ENCODE measurements at places on chromosomes 11 and 22.
A peak's percentile ranks its signal among the peaks of the same experiment; 100 is the strongest.

DNA sequence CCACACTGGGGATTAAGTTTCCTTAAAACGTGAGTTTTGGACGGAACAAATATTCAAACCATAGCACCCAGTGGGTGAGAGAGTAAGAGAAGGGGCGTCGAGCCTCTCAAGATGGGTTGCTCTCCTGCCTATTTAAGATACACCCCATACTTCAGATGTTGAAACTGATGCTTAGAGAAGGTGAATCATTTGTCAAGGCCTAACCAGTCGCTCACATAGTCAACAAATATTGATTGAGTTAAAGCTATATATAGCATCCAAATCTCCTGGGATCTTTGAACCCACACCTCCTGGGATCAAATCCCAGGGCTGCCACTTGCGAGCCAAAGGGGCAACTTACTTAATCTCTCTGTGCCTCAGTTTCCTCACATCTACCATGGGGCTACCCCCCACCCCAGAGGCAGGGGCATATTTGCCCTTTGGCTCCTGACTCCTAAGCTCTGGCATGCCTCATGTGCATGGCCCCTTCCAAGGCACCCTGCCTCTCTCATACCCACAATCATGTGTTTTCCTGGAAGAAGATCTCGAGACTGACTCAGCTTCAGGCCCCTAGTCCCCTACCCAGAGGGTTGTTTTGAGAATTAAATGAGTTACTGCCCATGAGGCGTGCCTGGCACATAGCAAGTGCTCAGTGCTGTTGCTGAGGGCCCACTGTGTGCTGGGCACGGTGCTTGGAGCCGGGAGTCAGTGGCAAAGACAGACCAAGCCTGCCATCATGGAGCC lies 19.0 kb upstream of the PDGFB start:
- no peak overlapping the region for H3K4me3 ChIP-seq
- peaks cover 4% of the 10 kb centered on the region for H3K36me3 ChIP-seq
- no peak overlapping the region for H3K27ac ChIP-seq
- no peaks in the 10 kb centered on the region for H3K27me3 ChIP-seq
- DNase-seq = no peak
- H3K4me1 ChIP-seq = no peaks in the 10 kb centered on the region

GRCh38 chr11:116412118-116412889 lies 360.5 kb downstream of the BUD13 start:
- H3K4me1 ChIP-seq = no peaks in the 10 kb centered on the region
- H3K36me3 ChIP-seq = no peaks in the 10 kb centered on the region
- no peak for DNase-seq
- no peaks in the 10 kb centered on the region for H3K27me3 ChIP-seq
- H3K27ac ChIP-seq = no peak overlapping the region
- H3K4me3 ChIP-seq = no peak overlapping the region

- H3K27ac ChIP-seq = no peak overlapping the region
- no peak for DNase-seq
- H3K27me3 ChIP-seq = no peaks in the 10 kb centered on the region
- no peaks in the 10 kb centered on the region for H3K4me1 ChIP-seq
These were observed 30.4 kb downstream of the CYP2R1 start for GRCh38 chr11:14861680-14862079.

DNA sequence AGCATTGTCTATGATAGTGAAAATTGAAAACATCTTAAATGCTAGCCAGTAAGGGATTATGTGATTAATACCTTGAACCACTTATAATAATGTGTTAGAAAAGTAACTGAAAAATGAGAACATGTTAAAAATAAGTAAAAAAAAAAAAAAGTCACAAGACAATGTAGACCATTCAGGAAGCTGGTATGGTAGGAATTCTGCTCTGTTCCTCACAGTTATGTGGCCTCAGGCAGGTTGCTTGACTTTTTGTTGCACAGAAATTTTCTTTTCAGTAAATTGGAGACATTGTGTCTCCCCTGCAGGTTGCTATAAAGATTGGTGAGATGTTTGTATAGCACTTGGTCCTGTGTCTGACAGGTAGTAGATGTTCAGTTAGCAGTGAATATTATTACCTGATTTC lies 17.3 kb upstream of the PLET1 start:
- no peak for DNase-seq
- H3K27me3 ChIP-seq = no peaks in the 10 kb centered on the region
- H3K4me1 ChIP-seq = no peaks in the 10 kb centered on the region
- no peak overlapping the region for H3K27ac ChIP-seq
- H3K36me3 ChIP-seq = peaks cover 13% of the 10 kb centered on the region
- no peak overlapping the region for H3K4me3 ChIP-seq

DNA sequence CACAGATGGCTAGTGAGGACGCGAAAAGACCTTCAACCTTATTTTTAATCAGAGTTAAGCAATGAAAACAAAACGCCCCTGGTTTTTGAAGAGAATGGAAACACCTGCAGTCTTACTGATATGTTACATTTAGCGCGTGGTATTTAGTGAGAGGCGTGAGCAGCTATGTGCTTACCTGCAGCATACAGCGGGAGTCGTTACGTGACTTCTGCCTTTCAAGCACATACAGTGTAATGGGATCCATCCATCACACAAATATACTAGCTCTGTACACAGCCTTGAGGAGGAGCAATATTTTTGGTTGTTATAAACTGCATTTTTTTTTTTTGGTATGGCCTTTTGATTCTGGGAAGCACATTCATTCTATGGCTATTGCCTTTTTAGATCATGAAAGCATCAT lies 5.5 kb downstream of the KRTAP5-2 start:
- H3K36me3 ChIP-seq = no peaks in the 10 kb centered on the region
- no peaks in the 10 kb centered on the region for H3K27me3 ChIP-seq
- no peaks in the 10 kb centered on the region for H3K4me1 ChIP-seq
- DNase-seq = no peak

- H3K4me3 ChIP-seq = no peak overlapping the region
- no peaks in the 10 kb centered on the region for H3K4me1 ChIP-seq
- DNase-seq = no peak
- no peak overlapping the region for H3K27ac ChIP-seq
- H3K27me3 ChIP-seq = no peaks in the 10 kb centered on the region
- no peaks in the 10 kb centered on the region for H3K36me3 ChIP-seq
These were observed 176.2 kb upstream of the FAT3 start for GRCh38 chr11:92048415-92048814.

- H3K27ac ChIP-seq = peak overlapping the region; percentile 37
- no peaks in the 10 kb centered on the region for H3K4me1 ChIP-seq
- no peak overlapping the region for H3K4me3 ChIP-seq
- no peak for DNase-seq
- H3K27me3 ChIP-seq = no peaks in the 10 kb centered on the region
- H3K36me3 ChIP-seq = no peaks in the 10 kb centered on the region
These were observed 14.8 kb downstream of the CHKA start for GRCh38 chr11:68106165-68106940.

DNA sequence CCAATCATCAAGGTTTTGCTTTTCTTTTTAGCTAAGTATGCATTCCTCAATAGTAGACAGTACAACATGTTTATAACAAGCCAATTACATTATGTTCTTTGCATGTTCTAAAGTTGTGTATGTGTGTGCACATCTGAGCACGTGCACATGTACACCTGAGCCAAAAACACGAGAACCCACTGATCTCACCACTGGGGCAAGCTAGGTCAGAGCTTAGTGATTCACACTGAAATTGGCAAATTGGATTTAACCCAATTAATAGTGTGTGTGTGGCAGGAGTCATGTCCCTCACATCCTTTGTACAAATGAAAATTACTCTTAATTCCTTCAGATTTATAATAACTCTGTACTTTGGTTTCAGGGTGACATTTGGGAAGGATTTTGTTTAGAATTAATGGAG lies 145.7 kb upstream of the TEAD1 start:
- H3K4me3 ChIP-seq = no peak overlapping the region
- no peaks in the 10 kb centered on the region for H3K27me3 ChIP-seq
- H3K27ac ChIP-seq = no peak overlapping the region
- peaks cover 48% of the 10 kb centered on the region for H3K4me1 ChIP-seq
- no peaks in the 10 kb centered on the region for H3K36me3 ChIP-seq

DNA sequence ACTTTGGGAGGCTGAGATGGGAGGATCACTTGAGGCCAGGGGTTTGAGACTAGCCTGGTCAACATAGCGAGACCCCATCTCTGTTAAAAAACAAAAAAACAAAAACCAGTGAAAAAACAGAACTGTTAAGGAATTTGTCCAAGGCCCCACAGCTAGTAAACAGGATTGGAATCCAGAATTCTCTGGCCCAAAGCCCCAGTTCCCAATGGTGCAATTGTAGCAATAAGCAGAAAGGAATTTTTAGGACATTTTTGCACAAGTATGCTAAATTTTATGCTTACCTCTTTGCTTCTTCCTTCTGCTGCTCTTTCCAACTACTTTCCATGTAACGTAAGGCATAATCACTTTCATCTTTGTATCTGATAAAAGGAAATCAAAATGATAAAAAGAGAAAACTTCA lies 11.6 kb downstream of the MISFA start:
- no peaks in the 10 kb centered on the region for H3K27me3 ChIP-seq
- DNase-seq = no peak
- H3K4me1 ChIP-seq = no peaks in the 10 kb centered on the region
- H3K27ac ChIP-seq = no peak overlapping the region
- no peak overlapping the region for H3K4me3 ChIP-seq

GRCh38 chr11:108967571-108967970 lies 302.7 kb downstream of the DDX10 start:
- no peaks in the 10 kb centered on the region for H3K36me3 ChIP-seq
- no peaks in the 10 kb centered on the region for H3K27me3 ChIP-seq
- no peak overlapping the region for H3K4me3 ChIP-seq
- H3K27ac ChIP-seq = no peak overlapping the region
- no peak for DNase-seq

DNA sequence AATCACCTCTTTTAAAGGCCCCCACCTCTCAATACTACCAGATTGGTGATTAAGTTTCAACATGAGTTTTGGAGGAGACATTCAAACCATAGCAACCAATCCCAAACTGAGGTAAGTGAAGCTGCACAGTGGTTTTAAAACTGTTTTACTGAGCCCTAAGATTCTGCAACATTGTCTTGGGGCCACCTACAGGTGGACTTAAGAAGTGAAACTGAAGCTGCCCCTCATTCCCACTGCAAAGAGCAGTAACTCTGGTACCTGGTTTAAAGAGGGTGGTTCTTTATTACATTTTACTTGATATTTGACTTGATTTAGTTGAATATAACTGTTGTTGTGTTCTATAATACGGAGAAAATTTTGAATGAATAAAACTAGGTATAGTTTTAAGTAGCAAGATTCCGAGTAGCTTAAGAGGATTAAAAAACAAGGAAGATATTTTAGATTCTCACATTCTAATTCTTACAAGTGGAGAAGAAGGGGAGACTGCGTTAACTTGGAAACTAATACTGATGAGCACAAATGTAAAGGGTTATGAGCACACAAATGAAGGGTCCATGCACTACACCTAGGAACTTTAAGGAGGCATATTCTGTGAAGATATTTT lies 26.7 kb downstream of the SYT9 start:
- no peaks in the 10 kb centered on the region for H3K36me3 ChIP-seq
- H3K4me1 ChIP-seq = no peaks in the 10 kb centered on the region
- H3K27ac ChIP-seq = no peak overlapping the region
- DNase-seq = no peak

- H3K36me3 ChIP-seq = no peaks in the 10 kb centered on the region
- H3K4me1 ChIP-seq = no peaks in the 10 kb centered on the region
- no peak overlapping the region for H3K27ac ChIP-seq
- DNase-seq = no peak
These were observed 20.0 kb downstream of the CD6 start for GRCh38 chr11:60991457-60991856.

GRCh38 chr11:111834432-111835163 lies 36.8 kb downstream of the ALG9 start:
- H3K4me3 ChIP-seq = no peak overlapping the region
- no peaks in the 10 kb centered on the region for H3K4me1 ChIP-seq
- no peaks in the 10 kb centered on the region for H3K27me3 ChIP-seq
- peaks cover 59% of the 10 kb centered on the region for H3K36me3 ChIP-seq
- no peak overlapping the region for H3K27ac ChIP-seq
- no peak for DNase-seq

GRCh38 chr11:57484141-57484710 lies 23.9 kb downstream of the RTN4RL2 start:
- no peaks in the 10 kb centered on the region for H3K4me1 ChIP-seq
- DNase-seq = no peak
- no peak overlapping the region for H3K27ac ChIP-seq
- no peaks in the 10 kb centered on the region for H3K27me3 ChIP-seq
- H3K4me3 ChIP-seq = no peak overlapping the region

DNA sequence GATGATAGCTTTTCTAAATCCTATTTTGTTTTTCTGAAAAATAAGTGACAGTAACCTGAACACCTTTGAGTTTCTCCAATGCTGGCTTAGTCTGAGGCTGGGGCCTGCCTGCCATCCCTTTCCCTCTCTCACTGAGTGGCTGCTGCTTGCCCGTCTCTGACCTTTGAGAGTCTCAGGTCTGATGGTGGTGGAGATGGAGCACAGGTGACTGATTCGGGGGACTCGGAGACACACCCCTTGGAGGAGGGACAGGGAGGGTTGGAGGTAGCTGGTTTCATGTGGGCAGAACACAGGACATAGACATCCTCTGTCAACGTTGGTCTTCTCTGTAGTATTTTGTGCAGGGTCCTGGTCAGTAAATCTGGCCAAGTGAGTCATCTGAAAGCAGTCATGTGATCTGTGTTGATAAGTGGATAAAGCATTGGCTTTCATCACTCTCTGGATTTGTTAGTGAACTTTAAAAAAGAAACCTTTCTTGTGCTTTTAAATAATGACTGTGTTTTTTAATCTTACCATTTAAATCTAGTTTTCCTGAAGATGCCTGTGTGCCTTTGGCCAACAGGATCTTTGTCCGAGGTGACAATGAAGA lies 47.1 kb upstream of the CLDN5 start:
- DNase-seq = no peak
- no peaks in the 10 kb centered on the region for H3K4me1 ChIP-seq
- no peaks in the 10 kb centered on the region for H3K36me3 ChIP-seq
- H3K27ac ChIP-seq = no peak overlapping the region
- no peaks in the 10 kb centered on the region for H3K27me3 ChIP-seq

GRCh38 chr11:106087815-106088435 lies 10.5 kb downstream of the AASDHPPT start:
- peaks cover 39% of the 10 kb centered on the region for H3K36me3 ChIP-seq
- H3K27ac ChIP-seq = no peak overlapping the region
- H3K27me3 ChIP-seq = no peaks in the 10 kb centered on the region
- peaks cover 3% of the 10 kb centered on the region for H3K4me1 ChIP-seq
- DNase-seq = peak; percentile 59
- no peak overlapping the region for H3K4me3 ChIP-seq

All from tibial nerve (tissue), 4 donors.